ENCODE measurements at places on chromosomes 12 and 14.

DNA sequence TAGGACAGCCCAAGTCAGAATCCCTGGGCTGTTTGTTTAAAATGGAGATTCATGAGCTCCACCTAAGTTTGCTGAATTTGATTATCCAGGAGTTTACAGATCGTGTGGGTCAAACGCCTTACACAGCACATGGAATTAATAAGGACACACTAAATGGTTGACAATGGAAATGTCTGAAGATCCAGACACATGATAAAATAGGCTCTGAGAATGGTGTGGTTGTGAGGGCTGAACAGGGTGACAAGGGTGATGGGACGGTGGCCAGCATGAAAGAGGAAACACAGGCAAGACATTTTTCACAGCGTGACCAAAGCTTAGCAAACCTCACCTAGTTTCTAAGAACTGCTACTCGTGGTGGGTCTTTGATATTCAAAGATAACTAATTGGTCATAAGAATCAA, 12.5 kb downstream of the VWF start:
- no peak for DNase-seq

DNA sequence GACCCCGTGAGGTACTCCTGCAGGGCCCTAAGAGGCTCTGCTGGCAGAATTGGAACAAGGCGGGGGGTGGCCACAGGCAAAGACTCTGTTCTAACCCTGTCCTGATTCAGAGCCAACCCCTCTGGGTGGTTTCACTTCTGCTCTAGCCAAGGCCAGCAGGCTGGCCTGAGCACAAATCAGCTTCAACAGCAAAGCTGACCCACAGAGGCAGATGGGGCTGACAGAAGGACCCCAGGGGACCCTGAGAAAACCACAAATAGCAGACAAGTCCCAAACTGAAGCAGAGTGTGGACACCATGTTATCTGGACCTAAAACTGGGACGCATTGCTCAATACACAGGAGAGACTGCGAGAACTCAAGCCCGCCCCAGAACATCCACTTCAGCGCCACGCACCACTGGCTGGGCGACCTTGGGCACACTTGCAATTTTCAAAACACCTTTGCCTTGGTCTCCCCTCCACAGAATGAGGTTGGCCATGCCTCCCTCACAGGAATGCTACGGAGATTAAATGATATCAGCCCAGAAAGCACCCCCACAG, 76.4 kb upstream of the DICER1 start:
- DNase-seq = no peak

DNA sequence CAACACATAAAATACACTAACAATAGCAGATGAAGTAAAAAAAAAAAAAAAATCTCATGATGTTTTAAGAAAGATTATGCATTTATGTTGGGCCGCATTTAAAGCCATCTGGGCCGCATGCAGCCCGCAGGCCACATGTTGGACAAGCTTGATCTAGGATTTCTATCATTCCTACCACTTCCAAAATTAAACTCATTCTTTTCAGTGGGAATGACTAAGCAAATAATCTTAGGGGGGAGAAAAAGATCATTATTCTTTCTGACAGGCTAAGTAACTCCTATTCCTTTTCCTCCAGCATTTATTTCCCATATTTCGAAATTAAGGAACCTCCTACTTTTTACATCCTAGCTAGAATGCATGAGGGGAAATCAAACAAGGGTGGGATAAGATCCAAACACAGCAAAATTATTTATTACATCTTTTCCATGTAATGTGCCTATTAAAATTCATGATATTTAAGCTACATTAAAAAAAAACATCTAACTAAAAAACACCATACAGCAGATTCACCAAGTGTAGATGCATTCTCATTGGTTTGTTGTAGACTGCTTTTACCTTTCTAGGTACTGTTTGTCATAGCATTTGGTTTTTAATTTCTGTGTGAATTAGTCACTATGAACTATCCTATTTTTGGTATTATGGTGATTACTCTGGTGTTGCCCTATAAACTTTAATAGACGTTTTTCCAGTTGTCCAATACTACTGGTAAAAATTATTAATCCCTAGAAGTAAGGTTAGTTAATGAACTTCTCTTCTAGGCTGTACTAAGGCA, 76.1 kb downstream of the RASSF8 start:
- DNase-seq = no peak

DNA sequence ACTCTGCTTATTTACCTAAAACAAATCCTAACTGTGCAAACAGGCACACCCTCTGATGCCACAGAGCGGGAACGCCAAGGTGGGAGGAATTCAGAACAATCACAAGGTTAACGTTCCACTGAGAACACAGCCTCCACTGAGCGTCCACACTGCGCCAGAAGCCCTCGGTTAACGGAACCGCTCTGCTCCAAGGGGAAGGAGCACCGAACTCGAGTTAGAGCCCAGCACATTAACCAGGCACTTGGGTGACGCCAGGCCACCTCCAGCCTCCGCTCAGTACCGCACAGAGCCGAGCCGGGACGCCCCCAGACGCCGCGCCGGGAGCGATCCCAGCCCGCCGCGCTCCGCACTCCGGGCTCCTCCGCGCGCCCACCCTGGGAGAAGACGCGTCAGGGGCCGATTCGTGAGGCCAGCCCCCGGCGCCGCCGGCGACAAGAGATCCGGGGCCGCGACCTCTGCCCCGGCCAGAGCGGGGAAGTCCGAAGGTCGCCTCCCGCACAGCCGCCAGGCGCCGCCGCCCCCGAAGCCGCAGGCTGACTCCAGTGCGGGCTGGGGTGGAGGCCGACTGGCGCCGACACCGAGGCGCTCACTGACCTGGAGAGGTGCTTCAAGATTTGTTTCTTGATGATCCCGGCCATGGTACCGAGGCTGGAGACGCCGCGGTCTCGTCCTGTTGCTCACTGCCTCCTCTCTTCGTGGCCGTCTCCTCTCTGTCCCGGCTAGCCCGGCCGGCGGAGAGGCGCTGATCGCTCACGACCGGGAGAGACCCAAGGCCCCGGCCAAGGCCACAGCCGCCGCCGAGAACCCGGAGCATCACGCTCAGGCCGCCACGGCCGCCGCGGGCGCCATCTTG, 450 bp downstream of the BLTP3B start:
- peak; percentile 20 for DNase-seq

- no peak for DNase-seq
Measured at GRCh38 chr14:53461858-53462257, 308.7 kb upstream of the DDHD1 start.

GRCh38 chr12:20063116-20063515, 305.2 kb upstream of the PDE3A start:
- no peak for DNase-seq

GRCh38 chr14:93544212-93544611, 113.5 kb downstream of the UNC79 start:
- DNase-seq = no peak

GRCh38 chr12:110028323-110028722, 20.0 kb downstream of the C12orf76 start:
- DNase-seq = no peak

- DNase-seq = no peak
Measured at GRCh38 chr12:42010715-42011114, 134.0 kb downstream of the GXYLT1 start.

DNA sequence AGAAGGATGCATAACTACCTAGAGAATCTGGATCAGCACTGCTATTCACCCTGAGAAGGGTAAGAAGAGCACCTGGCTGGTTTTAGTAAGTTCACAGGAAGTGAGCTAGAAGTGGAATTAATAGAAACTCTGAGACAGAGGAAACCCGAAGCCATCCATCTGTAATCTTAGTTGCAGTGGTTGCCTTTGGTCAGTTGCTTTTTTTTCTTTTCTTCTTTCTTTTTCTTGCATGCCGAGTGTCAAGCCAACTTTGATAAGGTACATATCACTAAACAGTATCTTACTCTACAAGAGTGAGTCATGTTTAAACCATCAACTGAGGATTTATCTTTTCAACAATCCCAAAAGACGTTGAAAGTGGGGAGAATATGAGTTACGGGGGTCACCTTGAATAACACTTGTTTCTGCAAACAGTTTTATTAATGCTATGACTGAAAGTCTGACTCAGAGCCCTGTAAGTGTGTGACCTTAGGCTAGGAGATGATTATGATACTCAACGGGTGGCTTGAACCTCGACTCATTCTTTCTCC, 26.7 kb downstream of the C12orf75 start:
- no peak for DNase-seq

DNA sequence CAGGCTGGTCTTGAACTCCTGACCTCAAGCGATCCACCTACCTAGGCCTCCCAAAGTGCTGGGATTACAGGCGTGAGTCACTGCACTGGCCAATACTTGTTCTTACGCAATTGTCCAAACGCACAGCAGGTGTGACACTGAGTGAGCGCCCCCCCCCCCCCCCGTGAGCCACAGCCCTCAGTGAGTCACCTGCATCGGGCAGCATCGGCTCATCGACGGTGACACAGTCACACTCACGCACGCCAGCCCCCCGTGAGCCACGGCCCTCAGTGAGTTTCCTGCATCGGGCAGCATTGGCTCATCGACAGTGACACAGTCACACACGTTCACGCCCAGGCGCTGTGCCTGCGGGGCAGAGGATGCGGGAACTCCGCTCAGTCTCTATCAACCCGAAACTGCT, 42.5 kb downstream of the GALNT9 start:
- DNase-seq = no peak

GRCh38 chr12:47361389-47362021, 281.7 kb upstream of the AMIGO2 start:
- no peak for DNase-seq

GRCh38 chr14:20620798-20621478, 20.6 kb downstream of the OR6S1 start:
- no peak for DNase-seq

DNA sequence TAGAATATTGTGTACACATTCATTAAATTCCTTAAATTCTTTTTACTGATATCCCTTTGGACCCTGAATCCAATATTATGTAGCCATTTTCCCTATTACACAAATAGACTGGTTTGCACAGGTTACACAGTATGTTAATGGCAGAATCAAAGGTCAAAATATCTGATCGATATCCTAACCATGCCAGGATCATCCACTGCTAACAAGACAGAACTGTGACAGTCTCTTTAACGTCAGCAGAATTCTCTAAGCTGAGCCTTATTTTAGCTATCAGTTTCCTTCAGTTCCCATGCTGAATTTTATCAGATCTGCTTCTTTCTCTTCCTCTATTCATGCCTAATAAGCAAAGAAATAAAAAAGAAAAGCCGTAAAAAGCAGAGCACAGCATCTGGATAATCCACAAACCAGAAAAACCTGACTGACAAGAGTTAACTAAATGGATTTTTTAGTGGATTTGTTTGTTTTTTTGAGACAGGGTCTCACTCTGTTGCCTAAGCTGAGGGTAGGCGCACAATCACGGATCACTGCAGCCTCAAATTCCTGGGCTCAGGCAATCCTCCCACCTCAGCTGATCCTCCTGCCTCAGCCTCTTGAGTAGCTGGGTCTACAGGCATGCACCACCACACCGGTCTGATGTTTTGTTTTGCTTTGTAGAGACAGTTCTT, 130.4 kb downstream of the PAWR start:
- no peak for DNase-seq

All from cortex of kidney (tissue), 1 donor.